GM04504 (cell line): ENCODE measurements at places on chromosomes 7 and 10.
A peak's percentile ranks its signal among the peaks of the same experiment; 100 is the strongest.

DNA sequence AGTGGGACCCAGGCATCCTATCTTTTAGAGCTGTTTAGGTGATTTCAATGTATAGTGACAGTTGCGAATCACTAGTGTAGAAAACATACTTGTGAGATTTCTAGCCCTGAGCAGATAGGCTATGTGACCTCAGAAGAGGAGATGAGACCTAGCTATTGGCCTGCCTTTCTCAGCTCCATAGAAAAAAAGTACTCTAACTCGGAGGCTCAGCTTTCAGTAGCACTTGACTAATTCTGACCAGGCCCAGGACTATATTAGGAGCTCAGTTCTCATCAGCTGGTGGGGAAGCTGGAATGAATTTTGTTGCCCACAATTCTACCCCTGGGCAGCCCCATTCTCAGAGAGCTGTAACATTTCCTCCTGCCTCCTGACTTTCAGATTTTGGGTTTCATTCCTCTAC lies 179.9 kb upstream of the NAMPT start:
- no peak for DNase-seq

GRCh38 chr10:26755443-26755903 lies 58.0 kb downstream of the PDSS1 start:
- no peak for DNase-seq

DNA sequence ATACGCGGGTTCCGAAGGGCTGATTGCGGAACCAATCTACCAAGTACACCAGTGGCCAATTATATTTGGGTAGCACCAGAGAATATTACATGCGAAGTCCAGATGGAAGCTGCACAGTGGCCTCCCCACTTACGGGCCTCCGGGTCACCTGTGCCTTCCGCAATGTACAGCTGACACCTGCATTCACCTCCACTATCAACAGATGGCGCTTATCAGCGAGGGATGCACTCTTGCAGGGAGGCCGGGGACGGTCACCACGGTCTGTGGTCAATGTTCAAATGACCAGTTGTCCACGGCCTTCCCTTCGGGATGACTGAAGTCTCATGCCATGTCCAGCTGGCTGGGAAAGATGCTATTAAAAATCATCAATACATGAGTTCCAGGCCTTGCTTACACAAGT lies 47.6 kb downstream of the SLIT1 start:
- no peak for DNase-seq

- DNase-seq, result peak; percentile 85
Measured at GRCh38 chr10:110446954-110447608, 50.6 kb upstream of the DUSP5 start.

DNA sequence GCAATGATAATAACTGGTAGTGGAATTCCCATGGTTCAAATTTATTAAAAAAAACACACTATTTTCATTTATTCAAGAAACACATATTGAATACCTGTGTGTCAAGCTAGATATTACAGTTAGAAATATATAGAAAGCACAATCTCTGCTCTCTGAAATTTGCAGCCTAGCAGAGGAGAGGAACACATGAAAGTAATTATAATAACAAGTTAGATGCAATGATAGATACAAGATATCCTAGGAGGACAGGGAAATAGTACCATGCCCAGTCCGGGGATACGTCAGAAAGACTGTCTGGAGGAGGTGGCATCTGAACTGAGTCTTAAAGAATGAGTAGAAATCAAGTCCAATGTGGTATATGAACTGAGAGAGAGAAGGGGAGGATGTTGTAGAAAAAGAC lies 485.6 kb upstream of the C7orf33 start:
- DNase-seq, result no peak
